ENCODE measurements at places on chromosomes 12 and 14.

DNA sequence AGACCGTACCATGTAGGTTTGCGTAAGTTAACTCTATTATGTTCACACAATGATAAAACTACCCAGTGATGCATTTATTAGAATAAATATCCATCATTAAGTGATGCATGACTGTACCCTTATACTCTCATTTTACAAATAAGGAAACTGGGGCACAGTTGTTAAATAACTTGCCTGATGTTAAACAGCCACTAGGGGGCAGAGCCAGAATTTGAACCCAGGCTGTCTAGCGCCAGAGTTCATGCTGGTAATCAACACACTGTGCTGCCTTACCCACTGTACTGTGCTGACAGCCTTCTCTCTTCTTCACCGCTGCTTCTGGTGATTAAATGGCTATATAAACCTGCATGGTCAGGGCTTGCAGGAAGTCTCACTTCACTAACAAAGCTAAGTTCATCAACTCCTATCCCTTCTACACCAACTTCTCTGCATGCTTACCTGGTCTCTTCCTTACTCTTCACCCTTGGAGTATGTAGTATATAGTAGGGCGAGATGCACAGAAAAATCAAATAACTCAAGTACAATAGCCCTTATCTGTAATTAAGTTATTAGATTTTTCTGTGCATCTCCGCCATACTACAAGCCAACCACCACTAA, 43.6 kb upstream of the APPL2 start:
- DNase-seq = no peak

DNA sequence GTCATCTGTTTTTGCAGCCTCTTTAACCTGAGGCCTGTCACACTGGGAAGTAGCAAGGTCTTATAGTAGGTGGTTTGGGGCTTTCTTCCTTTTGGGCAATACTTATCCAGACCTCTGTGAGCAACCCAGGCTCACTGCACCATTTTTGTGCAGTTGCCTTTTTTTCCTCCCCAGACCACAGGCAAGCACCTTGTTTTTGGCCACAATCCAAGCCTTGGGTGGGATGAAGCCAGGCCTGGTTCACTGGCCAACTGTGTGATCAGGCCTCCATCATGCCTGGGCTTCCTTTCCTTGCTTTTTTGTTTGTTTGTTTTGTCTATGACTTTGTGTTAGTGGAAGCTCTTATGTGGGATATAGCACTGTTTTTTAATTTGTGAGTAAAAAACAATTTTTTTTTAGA, 71.7 kb downstream of the DNAH10 start:
- DNase-seq = no peak

GRCh38 chr12:92629349-92630065, 73.3 kb upstream of the PLEKHG7 start:
- DNase-seq = peak; percentile 1

GRCh38 chr12:75591628-75592027, 80.2 kb upstream of the KRR1 start:
- DNase-seq = no peak

DNA sequence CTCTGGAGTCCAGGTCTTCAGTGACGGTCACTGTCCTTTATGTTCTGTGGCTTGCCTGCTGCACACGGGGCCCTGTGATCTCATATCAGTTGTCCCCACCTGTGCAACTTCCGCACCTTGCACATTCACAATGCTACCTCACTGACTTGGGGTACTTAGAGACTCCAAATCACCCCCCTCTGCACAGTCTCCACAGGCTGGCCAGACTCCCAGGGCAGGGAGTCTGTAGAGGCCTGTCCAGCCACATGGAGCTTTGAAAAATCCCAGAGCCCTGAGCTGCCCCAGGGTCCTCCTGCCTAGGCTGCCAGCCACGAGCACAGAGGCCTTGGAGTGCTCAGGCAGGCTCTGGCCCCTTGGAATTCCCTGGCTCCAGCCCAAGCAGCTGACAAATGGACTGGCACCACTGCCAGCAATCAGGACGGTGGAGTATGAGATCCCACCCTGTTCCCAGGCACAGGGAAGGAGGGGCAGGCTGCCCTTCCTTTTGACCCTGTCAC, 26.4 kb downstream of the CMKLR1 start:
- no peak for DNase-seq

GRCh38 chr12:104475271-104475670, 18.5 kb downstream of the CHST11 start:
- DNase-seq = no peak

- no peak for DNase-seq
Measured at GRCh38 chr12:111314953-111315539, 53.8 kb downstream of the PHETA1 start.

DNA sequence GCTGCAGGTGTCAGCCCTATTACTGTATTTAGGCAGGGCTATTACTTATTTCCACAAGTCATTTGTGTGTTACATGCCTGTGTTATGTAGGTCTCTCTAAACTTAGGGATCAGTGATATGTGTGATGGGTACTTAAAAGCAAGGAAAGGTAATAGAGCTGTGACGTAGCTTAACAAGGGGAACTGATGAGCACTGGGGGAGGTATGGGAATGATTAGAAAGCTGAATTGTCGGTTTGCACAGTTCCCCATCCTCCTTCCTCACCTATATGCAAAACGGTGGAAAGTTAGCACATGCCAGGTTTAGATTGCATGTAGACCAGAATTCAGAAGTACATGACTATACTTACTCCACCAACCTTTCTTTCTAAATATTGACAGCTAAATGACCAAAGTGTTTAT, 494.3 kb upstream of the GARIN6 start:
- no peak for DNase-seq

DNA sequence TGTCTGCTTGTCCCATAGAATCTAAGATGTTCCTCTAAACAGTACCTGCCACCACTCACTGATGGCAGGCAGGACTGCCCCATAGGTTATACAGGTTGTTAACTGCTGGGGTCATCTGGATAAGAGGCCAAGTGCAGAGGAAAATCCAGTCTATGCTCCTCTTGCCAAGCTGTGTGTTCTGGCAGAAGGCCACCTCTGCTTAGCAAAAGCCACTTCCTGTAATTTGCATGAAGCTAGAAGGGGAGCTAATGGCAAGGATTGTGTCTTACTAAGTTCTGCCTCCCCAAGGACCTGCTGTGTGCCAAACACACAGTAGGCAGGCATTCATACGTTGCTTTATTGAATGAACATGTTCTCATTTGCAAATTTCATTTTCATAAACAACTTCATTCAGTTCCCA, 445.4 kb downstream of the BCL11B start:
- peak; percentile 34 for DNase-seq

GRCh38 chr14:57797160-57797559, 68.7 kb downstream of the SLC35F4 start:
- DNase-seq = no peak

GRCh38 chr14:93219103-93219726, 12.2 kb downstream of the UBR7 start:
- DNase-seq = peak; percentile 29

DNA sequence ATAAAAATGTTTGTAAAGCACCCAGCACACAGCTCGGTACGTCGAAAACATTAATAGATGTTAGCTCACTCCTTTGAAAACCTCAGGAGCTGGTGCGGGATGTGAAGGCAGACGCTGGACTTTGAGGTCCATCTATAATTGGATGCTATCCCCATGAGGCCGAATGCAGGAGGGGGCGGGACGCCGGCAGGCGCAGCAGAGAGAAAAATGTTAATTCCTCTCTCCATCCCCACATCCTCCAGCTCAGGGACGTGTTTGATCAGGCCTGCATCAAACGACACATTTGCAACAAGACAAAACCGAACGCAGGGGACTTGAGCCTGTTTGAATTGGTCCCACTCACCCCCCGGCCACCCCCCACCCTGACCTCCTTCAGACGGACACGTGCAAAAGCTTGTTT, 231.0 kb downstream of the RBM19 start:
- no peak for DNase-seq

- no peak for DNase-seq
Measured at GRCh38 chr12:31508436-31509150, 82.3 kb downstream of the DENND5B start.

- peak; percentile 93 for DNase-seq
Measured at GRCh38 chr14:95056476-95056875, 100.9 kb downstream of the DICER1 start.

DNA sequence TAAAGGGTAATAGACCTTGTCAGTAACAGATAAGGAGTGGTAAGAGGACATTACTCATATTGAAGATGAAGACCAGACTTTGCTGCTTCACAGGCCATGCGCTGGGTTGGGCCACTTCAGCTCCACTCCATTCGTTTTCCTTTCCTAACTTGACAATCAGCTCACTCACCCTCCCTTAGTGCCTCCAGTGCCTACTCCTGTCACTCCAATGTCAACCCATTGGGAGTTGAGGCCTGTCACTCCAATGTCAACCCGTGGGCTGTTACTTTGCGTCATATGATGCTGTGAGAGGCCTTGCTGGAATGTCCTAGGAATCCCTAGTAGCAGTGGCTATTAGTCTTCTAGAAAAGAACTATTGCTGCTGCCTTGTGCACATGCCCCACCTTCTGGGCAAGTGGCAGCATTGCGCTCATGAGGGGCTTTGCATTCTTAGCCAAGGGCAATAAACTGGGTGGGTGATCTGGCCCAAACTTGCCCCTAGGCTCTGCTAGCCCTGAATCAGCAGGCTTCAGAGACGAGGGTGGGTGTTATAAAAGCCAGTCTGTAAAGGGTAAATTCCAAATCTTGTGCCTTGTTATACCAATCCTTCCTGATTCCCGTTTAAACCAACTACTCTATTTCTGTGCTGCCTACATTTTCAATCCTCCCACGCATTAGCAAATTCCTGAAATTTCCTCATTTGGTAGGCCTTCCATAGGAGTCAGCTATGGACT, 36.1 kb downstream of the BAZ2A start:
- peak; percentile 20 for DNase-seq

DNA sequence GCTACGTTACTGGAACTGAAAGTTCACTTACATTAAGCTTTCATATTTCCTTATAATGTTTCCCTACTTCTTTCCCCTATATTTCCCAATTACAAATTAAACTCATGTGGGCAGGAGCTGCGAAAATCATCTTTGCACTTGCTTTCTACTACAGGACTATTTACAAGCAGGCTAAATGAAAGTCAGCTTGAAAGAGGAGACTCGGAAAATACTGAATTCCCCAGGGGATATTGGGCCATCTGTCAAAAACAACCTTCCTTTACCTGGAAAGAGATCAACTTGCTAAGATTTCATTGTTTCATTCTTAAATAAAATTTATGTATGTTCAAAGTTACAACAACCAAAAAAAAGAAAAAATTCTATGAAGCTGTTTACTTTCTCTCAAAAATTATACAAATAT, 92.8 kb upstream of the BBS10 start:
- no peak for DNase-seq

DNA sequence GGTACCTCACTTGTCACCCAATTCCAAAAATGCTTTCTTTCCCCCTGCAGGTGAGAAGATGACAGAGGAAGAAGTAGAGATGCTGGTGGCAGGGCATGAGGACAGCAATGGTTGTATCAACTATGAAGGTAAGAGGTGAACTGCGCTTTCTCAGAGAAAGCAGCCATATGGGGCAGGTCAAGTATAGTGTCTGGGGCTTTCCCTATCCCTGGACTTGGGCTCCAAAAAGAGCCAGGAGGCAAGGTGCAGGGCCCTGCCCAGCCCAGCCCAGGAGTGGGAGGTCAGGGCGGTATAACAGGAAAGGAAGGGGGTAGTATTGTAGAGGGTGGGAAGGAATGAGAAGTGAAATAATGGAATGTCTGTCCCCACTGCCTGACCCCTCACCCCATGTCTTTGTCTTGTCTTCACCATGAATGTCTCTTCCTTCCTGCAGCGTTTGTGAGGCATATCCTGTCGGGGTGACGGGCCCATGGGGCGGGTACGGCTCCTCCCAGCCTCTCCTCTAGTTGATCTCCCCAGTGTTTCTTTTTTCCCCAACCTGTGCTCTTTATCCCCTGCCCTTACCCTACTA, 2.1 kb downstream of the MYL6 start:
- DNase-seq = no peak

Data from NCI-H1105 (cell line).